NCI-H2081 treated with DMSO at 0.1 percent for 48 hours (cell line): ENCODE measurements at places on chromosomes 5 and 9.

GRCh38 chr5:94993491-94993890, 291.4 kb downstream of the MCTP1 start:
- DNase-seq, result no peak

DNA sequence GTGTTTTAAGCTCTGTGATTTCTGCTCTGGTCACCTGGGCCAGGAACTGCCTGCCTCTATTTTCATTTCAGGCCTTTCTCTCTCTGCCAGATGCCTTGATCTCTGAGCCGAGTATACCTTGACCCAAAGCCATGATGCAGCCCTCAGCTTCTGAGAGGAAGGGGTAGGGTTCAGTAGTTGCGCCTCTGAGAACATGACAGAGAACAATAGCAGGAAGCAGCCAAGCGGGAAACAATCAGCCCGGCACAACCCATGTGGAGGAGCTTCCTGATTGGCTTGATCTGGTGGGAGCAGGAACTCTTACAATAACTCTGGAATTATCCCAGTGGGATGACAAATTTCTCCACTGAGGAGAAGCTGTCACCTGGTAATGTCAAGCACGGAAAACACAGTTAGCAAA, 127.4 kb downstream of the PALM2AKAP2 start:
- no peak for DNase-seq

- DNase-seq, result no peak
These were observed 36.9 kb upstream of the TCERG1 start for GRCh38 chr5:146410272-146410671.

DNA sequence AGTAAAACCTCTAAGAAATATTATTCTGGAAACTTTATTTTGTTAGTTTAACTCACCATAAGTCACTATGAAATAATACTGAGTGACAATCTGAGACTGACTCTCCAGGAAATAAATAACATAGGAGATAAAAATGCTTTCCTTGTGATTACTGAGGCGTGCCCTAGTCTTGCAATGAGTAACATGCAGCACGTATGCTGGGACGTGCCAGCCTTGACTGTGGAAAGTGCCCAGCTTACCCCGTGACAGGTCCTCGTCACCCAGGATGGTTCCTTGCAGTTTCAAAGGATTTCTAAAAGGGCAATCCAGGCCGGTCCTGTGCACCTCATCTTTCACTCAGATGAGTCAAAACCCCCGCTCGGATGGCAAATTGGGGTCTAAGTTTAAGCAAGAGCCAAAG, 720.8 kb upstream of the ADAMTS16 start:
- no peak for DNase-seq

- DNase-seq, result no peak
These were observed 214.6 kb upstream of the TLE4 start for GRCh38 chr9:79357194-79357593.

DNA sequence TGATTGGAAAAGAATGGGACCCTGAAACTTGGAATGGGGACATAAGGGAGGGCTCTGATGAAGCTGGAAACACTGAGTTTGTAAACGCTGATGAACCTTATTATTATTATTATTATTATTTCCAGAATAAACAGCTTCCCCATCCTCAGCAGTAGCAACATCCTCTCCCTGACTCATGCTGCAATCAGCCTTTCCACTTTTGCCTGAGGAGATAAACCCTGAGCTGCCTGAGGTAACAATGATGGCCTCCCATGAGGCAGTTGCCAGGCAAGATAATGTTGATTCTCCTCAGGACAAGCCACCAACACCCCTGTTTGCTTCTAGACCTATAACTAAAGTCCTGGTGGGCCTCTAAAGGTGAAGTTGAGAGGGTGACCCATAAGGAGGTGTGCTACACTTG, 139.2 kb upstream of the ATP10B start:
- DNase-seq, result no peak

GRCh38 chr9:133269537-133270362, 5.3 kb downstream of the ABO start:
- DNase-seq, result no peak

DNA sequence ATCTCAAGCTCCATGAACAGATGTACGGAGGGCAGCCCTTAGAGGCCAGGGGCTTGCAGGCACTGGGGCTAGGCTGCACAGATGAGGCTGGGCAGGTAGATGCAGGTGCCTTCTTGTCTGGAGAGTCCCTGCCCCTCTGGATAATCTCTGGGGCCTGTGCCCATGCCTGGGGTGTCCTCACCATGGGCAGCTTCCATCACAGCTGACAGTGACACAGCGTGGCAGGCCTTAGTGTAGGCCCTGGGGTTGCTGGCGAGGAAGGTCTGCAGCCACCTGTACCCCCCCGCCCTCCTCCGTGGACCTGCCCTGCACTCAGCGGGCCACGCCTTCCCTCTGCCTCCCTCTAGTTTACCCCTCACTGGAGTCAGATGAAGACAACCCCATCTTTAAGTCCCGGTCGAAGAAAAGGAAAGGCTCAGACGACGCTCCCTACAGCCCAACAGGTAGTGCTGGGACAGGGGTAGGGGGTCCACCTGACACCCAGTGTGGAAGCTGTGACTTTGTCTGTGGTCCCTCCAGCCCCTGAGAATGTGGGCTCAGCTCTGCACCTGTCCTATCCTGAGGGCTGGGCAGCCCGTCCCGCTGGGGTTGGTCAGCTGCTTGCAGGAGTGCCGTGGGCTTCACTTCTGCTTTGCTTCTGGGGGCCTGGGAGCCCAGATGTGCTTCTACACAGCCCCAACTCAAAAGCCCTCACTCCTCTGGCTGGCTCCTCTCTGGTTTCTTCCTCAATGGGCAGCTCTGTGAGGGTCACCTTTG, 98.4 kb downstream of the PHF2 start:
- no peak for DNase-seq
